ENCODE measurements at places on chromosomes 6 and 20.

DNA sequence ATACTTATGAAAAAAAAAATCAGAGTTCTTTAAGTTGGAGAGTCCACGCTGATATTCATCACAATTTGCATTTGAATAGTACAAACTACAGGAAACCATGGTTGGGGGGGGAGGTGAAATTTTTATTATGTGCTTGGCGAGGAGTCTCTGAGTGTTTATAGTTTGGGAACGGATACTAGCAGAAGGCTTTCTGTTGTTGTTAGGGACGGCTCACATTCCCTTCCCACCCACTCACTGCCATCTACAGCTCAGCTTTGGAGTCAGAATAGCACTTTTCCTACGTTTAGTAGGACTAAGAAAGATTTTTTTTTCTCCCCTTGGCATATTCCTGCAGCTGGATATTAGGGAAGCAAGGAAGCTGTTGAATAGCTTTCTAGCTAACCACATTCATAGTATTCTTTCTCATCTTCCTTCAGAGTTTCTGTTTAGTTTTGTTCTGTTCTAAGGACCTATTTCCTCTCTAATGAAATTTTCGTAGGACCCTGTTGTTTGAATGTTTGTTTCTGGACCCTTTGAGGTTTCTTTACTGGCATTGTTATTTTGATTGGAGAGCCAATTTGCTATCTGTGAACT, 235.1 kb upstream of the ZNF217 start:
- no peak for DNase-seq

GRCh38 chr6:36597775-36598174, 3.6 kb downstream of the SRSF3 start:
- DNase-seq: no peak

- no peak for DNase-seq
These were observed 27.0 kb upstream of the ECI2 start for GRCh38 chr6:4162370-4162769.

DNA sequence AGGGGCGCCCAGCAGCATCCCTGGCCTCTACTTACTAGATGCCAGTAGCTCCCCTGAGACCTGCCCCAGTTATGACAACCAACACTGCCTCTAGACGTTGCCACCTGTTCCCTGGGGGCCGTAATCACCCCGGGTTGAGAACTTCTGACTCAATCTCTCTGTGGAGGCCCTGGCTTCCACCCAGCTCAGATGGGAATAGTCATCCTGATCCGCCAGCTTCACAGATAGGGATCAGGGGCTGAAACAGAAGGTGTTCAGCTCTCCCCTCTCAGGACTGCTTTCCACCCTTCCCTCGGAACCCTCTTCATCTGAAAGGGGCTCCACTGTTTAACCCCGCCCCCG, 3.3 kb downstream of the CAPN11 start:
- DNase-seq: no peak

- DNase-seq: no peak
These were observed 370.4 kb upstream of the CITED2 start for GRCh38 chr6:139744891-139745290.

DNA sequence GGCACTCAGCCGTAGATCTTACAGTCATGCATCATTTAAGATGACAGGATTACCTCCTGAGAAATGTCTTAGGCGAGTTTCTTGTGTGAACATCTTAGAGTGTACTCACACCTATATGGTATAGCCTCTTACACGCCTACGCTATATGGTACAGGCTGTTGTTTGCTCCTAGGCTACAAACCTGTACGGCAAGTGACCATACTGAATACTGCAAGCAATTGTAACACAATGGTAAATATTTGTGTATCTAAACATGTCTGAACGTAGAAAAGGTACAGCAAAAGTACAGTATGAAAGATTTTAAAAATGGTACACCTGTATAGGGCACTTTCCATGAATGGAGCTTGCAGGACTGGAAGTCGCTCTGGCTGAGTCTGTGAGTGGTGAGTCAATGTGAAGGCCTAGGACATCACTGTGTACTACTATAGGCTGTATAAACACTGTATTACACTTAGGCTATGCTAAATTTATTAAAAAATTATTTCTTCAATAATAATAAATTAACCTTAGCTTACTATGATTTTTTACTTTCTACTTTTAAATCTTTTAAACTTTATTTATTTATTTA, 541 bp upstream of the IL20RA start:
- no peak for DNase-seq

- DNase-seq: no peak
These were observed 328.5 kb downstream of the CDH26 start for GRCh38 chr20:60286764-60287163.

DNA sequence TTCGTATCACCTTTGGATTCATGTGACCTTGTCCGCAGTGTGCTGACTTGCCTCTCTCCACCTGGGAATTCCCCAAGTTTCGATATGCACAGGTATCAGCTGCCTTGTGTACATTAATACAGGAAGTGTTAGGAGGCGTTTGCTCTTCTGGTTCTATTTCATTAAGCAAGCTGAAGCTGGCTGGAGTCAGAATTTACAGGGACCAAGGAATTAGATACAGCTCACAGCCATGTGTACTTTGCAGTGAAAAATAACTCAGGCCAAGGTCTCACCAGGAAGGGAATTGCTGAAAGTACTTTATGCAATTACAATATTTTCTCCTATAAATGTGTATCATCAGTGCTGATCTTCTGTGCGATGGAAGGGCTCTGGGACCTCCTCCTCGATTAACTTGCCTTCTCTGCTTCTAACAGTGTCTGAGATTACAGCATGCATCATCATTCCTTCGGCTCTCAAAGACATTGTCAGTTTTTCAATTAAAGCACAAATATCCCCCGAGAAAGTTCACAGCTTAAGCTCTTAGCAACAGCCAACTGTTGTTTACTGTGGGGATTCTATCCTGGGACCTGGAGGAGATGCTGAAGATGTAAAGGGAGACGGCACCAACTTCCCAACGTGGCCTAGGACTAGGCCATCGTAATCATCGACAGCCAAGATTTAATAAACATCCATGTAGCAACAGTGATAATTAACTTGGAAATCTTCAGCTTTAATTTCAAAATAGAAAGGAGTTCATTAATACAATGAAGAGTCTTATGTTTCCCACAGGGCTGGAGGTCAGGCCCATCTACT, 13.8 kb upstream of the TIAM2 start:
- DNase-seq: no peak

DNA sequence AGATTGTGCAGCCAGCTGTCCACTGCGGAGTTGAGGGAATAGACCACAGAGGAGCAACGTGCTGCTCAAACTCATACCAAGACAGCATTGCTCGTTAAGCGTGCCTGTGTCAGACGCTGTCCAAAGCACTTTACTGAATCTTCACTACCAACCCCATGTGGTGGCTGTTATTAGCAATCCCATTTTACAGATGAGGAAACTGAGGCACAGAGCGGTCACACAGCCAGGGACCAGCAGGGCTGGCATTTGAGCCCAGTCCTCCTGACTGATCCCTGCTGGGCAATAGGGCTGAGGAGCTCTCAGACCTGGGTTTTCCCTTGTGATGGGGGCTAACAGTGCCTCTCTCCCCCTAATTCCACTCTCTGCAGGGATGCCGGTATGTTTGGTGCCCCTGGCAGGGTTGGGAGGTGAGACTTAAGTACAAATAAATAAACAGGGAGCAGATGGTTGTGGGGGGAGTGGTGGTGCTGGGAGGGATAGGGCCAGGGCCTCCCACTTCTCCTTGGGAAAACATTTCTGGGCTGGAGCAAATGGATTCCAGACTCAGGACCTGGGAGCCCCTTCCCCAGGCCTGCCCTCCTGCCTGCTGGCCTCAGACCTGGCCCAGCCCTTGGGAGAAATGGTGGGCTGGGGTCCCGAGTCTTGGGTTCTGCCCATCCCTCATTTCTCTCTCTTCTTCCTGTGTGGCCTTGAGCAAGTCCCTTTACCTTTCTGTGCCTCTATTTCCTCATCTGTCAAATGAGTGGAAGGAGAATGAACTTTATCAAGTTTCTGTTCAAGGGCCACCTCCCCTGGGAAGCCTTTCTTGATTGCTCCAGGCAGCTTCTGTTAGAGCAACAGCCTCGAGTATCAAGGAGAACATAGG, 17.7 kb downstream of the SRXN1 start:
- DNase-seq: no peak

- no peak for DNase-seq
These were observed 106.1 kb upstream of the CITED2 start for GRCh38 chr6:139480356-139481165.

DNA sequence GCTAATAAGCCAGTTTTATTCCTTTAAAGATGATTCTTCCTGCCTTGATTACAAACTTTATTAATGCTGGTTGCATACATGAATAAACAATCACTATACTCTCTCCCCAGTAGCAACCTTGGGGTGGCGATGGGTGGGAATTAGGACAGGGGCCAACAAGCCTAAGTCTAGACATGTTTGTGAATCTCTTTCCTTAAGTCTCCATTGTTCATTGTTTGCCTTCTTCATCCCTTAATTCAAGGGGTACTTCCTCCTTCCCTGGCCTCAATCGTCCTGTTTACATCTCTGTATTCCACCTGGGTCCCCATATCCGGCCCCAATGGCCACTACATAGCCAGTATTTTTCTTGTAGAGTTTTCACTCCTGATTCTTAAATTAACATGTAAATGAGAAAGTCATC, 66.0 kb downstream of the ARHGAP18 start:
- no peak for DNase-seq

DNA sequence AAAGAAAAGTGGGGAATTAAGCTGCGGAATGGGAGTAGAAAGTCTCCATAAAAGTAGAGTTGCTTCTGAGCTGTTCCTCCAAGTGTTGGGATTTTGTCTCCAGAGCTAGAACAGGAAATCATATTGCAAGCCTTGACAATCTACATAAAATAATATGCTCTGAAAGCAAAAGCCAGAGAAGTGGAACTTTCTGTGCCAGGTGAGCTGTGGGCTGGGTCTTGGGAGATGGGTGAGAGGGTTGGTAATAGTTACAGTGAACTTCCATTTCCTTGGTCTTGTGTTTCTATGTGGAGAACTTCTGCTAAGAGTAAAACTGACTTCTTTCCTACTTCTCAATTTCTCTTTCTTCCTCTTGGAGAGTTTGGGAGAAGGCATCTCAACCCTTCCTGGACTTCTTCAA, 6.3 kb upstream of the HMGN4 start:
- no peak for DNase-seq

GRCh38 chr20:32582659-32583580, 2.2 kb downstream of the NOL4L start:
- no peak for DNase-seq

GRCh38 chr20:57371363-57371762, 19.8 kb upstream of the RBM38 start:
- DNase-seq: no peak

DNA sequence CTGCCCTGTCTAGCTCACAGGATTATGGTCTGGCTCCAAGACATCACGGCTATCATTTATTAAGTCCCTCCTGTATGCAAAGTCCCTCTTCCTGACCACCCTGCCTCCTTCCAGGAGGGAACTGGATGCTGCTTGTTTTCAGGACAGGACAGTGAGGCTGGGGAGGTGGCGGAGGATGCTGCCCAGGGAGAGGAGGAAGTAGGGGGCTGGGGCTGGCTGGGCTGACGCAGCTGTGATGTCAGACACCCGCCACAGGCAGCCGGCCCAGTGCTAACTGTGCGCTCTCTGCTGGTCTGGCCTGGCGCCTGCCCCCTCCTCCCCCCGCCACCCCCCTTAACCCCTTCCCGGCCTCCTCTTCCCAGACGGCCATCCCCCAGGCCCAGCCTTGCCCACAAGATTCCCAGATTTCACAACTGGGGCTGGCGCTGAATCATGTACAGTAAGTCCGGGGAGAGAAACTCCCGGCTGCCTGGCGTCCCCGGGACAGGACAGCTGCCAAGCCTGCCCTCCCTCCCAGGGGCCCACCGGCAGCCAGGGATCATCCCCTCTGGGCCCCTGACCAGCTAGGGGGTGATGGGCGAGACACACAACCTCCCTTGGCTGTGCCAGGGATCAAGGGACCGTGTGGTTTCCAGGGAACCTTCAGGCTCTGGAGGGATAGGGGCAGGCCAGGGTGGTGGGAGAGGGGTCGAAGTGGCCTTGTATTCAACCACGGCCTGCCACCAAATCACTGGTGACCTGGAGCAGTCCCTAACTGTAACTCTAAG, 118.1 kb downstream of the CEBPB start:
- DNase-seq: no peak

GRCh38 chr6:447381-448165, 56.0 kb downstream of the IRF4 start:
- DNase-seq: no peak

GRCh38 chr20:47493175-47493962, 8.3 kb upstream of the NCOA3 start:
- peak; percentile 53 for DNase-seq

DNA sequence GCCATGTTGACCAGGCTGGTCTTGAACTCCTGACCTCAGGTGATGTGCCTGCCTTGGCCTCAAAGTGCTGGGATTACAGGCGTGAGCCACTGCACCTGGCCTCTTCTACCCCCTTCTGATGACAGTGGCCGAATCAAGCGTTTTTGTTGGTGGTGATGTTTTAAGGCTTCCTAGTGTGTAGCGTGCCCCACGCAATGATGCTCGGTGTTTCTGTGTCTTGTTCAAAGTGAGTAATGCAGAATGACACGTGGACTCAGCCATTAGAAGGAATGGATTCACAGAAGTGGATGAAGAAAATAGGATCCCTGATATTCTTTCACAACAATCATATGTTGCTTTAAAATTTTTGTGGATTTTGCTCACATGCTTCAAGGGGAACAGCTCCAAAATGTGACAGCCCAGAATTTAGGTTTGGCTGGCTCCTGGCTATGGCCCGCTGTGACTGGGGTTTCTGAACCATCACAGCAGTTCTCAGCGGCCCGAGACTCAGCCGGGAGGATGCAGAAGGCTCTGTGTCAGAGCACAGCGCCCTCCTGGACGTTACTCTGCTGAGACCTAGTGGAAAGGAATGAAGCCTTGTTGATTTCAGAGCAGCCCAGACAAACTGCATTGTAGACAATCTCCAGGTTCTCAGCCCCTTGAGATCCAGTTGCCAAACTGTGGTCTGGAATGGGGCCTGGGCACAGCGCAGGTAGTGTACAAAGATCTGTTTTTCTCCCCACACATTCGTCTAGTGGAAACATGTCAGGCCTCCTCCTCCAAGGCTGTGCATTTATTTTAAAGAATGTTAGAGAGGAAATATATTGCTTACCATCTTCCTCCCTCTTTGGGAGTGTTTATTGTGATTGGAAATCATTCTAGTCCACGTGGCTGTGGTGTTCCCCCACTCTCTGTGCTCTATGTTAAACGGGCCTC, 57.6 kb upstream of the TIAM2 start:
- no peak for DNase-seq

GRCh38 chr6:42898891-42899361, 16.9 kb upstream of the PTCRA start:
- DNase-seq: peak; percentile 60

GRCh38 chr6:20559924-20560551, 25.8 kb downstream of the CDKAL1 start:
- no peak for DNase-seq

DNA sequence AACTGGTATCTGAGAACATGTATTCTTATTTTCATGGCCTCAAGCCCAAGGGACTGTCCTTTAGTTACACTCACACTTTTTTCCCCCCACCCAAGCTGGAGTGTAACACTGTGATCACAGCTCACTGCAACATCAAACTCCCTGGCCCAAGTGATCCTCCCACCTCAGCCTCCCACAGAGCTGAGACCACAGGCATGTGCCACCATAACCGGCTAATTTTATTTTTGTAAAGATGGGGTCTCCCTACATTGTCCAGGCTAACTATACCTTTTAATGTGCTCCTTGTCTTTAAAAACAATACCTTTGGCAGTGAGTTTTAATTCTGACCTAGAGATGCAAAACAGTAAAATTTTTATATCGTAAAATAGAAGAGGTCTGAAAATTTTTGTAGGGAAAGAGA, 48.2 kb upstream of the FAM83C start:
- DNase-seq: no peak

- no peak for DNase-seq
These were observed 91.9 kb downstream of the CCDC170 start for GRCh38 chr6:151585741-151586140.
